ENCODE measurements at places on chromosomes 1 and 21. TPM values are rescaled to one million over a fixed set of nuclear protein-coding genes. Genes with fewer than 3 reads are reported as not detected.

- no peak for DNase-seq
- H3K4me3 ChIP-seq = no peak overlapping the region
- H3K27ac ChIP-seq = no peak overlapping the region
- H3K27me3 ChIP-seq = peaks cover 6% of the 10 kb centered on the region
- no peaks in the 10 kb centered on the region for H3K4me1 ChIP-seq
These were observed 73.6 kb downstream of the PGBD5 start for GRCh38 chr1:230352537-230352936.

DNA sequence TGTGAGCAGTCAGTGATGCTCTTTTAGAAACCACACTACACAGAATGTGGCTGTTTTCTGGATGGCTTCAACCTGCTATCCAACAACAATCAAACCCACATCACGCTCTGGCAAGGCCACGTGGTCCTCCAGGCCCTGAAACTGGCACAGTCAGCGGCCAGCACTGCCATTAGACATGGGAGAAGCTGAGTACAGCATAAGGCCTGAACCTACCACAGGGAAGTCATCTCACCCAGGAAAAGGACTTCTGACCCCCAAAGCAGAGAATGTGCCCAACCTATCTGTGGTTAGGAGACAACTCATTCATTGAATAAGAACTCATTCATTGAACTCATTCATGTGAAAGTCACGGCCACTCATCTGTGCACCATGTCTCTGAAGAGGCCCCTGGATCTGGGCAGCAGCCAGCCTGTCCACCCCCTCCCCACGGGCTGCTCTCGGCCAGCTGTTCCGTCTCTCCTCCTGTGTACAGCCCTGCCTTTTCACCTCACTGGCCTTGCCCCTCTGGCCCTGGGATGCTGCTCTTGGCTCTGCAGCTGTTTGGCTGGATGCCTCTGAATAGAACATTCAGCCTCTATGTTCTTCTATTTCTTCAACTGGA is 41.1 kb downstream of the C1orf198 start:
- H3K4me3 ChIP-seq = no peak overlapping the region
- H3K27me3 ChIP-seq = no peaks in the 10 kb centered on the region
- H3K27ac ChIP-seq = no peak overlapping the region
- no peak for DNase-seq
- no peaks in the 10 kb centered on the region for H3K36me3 ChIP-seq
- no peaks in the 10 kb centered on the region for H3K4me1 ChIP-seq

SNX7 gene
- 0.82 TPM for polyA plus RNA-seq

DNA sequence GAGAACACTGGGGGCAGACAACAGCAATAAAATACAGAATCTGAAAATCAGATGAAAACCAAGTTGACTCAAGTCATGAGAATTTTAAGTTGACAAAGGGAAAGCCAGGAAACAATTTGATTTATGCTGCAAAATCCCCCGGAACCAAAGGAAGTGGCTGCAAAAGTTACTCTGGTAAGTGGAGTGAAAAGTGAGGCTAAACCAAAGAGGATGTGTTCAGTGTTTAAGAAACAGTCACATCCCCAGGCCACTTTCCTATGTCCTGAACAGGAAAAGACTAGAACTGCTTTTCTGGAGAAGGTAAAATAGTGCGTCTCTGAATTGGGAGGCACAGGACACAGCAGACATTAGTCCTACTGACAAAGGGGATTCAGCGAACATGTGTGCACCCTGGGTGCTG is 5.9 kb downstream of the TARBP1 start:
- H3K36me3 ChIP-seq = no peaks in the 10 kb centered on the region
- DNase-seq = no peak
- no peaks in the 10 kb centered on the region for H3K27me3 ChIP-seq
- peak overlapping the region; percentile 73 for H3K27ac ChIP-seq
- H3K4me3 ChIP-seq = peak overlapping the region; percentile 14
- peaks cover 21% of the 10 kb centered on the region for H3K4me1 ChIP-seq

GRCh38 chr1:17330856-17331255 is 22.9 kb downstream of the PADI4 start:
- no peaks in the 10 kb centered on the region for H3K4me1 ChIP-seq
- H3K27me3 ChIP-seq = peaks cover 6% of the 10 kb centered on the region
- H3K27ac ChIP-seq = no peak overlapping the region
- no peak for DNase-seq
- H3K36me3 ChIP-seq = no peaks in the 10 kb centered on the region
- no peak overlapping the region for H3K4me3 ChIP-seq

EPS8L3 gene
- not detected for polyA plus RNA-seq

ZMYND12 gene
- 0.52 TPM for polyA plus RNA-seq

- no peaks in the 10 kb centered on the region for H3K4me1 ChIP-seq
- H3K36me3 ChIP-seq = no peaks in the 10 kb centered on the region
- no peak for DNase-seq
- no peak overlapping the region for H3K27ac ChIP-seq
These were observed 150.1 kb downstream of the APP start for GRCh38 chr21:26020510-26020909.

CFAP57 gene
- 1.8 TPM for polyA plus RNA-seq

- no peaks in the 10 kb centered on the region for H3K36me3 ChIP-seq
- no peak overlapping the region for H3K4me3 ChIP-seq
- no peak overlapping the region for H3K27ac ChIP-seq
- DNase-seq = no peak
These were observed 496.9 kb downstream of the NEGR1 start for GRCh38 chr1:71785450-71785849.

DNA sequence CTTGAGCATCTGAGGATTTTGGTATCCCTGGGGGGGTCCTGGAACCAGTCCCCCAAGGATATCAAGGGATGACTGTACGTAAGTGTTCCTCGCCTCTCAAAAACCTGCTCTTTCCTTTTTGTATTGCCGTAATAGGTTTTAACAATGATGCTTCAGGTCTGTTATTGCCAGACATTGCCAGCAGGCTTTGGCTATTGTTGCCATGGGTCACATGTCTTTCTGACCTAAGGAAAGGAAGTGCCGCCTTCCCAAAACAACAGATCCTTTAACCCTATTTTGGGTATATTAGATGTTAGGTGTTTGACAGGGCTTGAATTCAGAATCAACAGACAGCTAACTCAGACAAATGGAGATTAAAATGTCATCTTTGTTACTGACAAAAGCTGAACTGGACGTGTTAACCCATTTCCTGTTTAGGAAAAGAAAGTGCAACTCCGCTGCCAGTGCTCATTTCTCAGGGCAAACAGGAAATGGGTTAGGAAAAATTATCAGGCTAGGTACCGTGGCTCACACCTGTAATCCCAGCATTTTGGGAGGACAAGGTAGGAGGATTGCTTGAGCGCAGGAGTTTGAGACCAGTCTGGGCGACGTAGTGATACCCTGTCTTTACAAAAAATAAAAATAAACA is 12.4 kb upstream of the PRPF38B start:
- no peak overlapping the region for H3K4me3 ChIP-seq
- no peak for DNase-seq
- no peaks in the 10 kb centered on the region for H3K36me3 ChIP-seq
- no peaks in the 10 kb centered on the region for H3K27me3 ChIP-seq
- peaks cover 7% of the 10 kb centered on the region for H3K4me1 ChIP-seq

Measured in GM12878 (cell line).